ENCODE measurements at places on chromosomes 13 and 19. TPM values are rescaled to one million over a fixed set of nuclear protein-coding genes. Genes with fewer than 3 reads are reported as not detected.
A peak's percentile ranks its signal among the peaks of the same experiment; 100 is the strongest.

DNA sequence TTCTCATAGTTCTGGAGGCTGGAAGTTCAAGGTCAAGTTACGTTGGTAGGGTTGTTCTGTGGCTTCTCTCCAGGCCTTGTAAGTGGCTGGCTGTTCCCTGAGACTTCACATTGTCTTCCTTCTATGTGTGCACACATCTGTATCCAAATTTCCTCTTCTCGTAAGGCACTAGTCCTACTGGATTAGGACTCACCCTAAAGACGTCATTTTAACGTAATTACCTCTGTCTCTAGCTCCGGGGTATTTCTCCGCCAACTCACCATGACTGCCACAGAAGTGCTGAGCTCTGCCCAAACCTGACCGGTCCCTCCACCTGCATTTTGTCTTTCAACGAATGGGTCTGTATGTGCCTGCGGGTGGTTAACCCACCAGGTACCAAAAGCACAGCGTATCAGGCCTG is 8.7 kb upstream of the SYDE1 start:
- no peak for DNase-seq

- DNase-seq, result no peak
These were observed 17.9 kb downstream of the DOT1L start for GRCh38 chr19:2181633-2181997.

GRCh38 chr13:103759361-103759760 is 693.1 kb upstream of the SLC10A2 start:
- no peak for DNase-seq

GRCh38 chr19:6765738-6766356 is 1.4 kb downstream of the SH2D3A start:
- no peak for DNase-seq

DNA sequence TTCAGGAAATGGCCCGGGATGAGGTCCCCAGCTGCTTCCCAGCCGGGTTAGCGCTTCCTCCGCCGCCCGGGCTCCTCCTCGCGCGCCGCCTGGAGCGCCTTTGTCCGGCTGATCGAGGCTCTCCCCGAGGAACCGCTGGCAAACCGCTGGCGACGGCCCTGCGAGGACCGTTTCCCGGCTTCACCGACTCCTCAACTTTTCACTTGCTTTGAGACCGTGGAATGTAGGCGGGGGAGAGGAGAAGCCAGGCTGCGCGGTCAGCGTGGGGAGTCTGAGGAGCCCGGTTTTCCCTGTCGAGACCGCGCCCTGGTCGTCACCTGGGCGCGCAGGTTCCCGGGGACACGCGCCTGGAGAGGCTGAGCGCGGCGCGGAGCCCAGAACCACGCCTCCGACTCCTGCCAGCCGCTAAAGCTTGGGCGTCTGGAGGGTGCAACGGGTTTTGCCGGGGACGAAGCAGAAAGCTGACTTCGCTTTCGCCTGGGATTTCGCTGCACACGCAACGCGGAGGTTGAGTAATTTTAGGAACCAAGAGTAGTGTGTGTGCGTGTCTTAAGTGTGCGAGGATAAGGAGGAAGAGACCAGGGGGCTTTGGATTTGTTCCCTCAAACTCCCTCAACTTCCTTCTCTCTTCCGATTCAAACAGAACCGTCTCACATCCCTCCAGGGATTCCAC is 7.3 kb upstream of the DGKH start:
- DNase-seq, result peak; percentile 65

DNA sequence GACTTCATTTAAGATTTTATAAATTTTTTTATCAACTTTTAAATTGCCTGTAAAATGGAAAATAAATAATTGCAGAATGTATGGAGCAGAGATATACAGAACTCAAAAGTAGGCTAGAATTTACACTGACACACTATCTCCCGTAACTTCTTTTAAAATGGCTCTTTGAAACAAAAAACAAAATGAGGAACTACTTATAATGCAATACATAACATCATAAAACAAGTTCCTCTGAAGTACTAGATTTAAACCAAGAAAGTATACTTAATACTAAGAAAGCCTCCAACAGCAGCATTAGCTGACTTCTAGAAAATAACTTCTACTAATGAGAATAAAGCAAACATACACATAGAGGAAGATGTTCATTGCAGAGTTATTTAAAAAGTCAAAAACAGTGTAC is 17.0 kb downstream of the RBM26 start:
- no peak for DNase-seq

GRCh38 chr13:59408738-59409137 is 755.0 kb downstream of the DIAPH3 start:
- no peak for DNase-seq

DNA sequence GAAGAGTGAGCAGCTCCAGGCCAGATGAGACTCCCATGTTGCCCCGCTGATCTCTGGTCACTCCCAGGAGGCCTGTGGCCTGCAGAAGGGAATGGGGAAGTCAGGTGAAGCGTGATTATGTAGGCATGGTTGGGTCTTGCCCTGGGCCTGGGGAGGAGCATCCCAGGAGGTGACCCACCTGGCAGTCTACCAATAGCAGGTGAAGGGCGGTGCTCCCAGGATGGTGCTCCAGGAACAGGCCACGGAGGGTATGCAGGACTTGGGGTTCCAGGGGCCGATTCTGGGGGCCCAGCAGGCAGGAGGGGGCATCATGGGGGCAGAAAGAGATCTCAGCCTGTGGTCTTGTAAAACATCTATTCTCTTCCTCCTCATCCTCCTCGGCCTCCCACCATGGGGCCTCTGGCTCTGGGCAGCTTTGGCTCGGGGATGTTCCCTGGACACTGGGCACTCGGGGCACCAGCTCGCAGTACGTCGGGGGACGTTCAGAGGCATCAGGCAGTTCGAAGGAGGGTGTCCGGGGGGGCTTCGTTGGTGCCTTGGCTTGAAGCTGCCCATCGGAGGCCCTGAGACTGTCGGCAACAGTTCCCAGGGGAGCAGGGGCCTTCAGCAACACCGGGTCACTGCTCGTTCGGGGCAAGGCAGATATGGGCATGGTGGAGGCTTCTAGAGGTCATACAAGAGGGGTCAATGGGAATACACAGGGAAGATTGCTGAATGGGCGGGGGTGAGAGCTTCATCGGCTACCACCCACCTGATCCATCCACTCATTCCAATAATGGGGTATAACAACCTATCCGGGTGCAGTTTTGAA is 12.4 kb downstream of the SH2D3A start:
- no peak for DNase-seq

DNA sequence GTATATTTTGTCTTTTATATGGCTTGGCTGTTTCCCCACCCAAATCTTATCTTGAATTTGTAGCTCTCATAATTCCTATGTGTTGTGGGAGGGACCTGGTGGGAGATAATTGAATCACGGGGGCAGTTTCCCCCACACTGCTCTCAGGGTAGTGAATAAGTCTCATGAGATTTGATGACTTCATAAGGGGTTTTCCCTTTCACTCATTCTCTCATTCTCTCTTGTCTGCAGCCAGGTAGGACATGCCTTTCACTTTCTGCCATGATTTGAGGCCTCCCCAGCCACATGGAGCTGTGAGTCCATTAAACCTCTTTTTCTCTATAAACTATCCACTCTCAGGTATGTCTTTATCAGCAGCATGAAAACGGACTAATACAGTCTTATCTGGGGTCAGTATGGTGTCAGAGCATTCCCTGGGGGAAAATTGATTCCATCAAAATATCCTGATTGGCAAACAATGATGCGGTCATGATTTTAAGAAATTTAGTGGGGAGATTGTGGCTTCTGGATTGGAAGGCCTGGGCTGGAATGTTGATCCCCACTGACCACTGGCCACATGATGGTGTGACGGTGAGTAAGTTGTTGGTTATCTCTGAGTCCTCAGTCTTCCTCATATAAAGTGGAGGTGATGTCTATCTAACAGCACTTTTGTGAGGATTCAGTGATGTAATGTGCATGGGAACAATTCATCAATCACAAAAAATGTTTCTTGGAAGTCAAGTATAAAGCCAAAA is 27.5 kb upstream of the ANKRD10 start:
- no peak for DNase-seq

- no peak for DNase-seq
These were observed 918.8 kb downstream of the SLITRK1 start for GRCh38 chr13:82963226-82964099.

GRCh38 chr19:9128171-9128570 is 1.4 kb upstream of the OR7G3 start:
- no peak for DNase-seq

- no peak for DNase-seq
These were observed 4.9 kb downstream of the UBL3 start for GRCh38 chr13:29845440-29846056.

DNA sequence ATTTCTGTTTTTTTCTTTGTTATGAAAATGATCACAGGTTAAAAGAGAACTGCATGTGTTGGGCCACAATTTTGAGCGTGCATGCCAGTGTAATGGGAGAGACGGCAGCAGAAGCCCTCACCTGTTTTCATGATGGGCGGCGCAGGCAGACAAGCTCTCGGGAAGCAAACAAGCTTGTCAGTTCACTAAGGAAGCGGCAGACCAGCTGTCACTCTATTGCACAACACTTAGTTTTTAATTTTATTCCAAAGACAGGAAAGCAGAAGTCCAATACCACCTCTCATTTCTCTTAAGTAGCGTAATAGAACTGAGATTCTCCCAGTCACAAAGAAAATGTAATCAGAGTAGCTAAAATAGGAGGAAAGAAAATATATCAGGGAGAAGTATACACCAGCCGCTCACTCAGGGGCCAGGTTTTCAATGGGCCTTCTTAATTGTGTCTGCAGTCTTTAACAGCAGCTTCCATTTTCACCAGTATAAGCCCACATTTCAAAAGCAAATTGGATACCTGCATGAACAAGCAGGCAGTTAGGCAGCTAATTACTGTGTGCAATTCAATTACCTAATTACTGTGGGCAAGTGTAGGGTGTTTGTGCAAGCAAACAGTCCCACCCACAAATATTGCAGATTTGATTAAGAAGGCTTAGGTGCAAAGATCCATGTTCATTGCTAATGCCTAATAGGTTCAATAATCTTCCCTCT is 711.4 kb downstream of the DIAPH3 start:
- DNase-seq, result no peak

DNA sequence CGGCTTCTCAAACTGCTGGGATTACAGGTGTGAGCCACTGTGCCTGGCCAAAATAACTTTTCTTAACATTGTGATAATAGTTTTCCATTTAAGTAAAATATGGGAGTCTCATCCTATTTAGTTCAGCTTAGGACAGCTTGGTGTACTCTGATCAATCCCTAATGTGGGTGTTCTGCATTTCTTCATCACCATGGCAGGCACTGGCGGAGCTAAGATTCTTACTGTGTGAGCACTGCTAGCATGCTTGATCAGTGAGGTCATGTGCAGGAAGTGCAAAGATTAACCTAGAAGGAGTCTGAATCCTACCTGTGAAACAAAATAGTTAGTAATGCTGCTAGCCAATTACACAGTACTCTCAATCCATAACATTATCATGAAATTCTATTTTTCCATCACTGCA is 1684.2 kb upstream of the SLC10A2 start:
- DNase-seq, result no peak

DNA sequence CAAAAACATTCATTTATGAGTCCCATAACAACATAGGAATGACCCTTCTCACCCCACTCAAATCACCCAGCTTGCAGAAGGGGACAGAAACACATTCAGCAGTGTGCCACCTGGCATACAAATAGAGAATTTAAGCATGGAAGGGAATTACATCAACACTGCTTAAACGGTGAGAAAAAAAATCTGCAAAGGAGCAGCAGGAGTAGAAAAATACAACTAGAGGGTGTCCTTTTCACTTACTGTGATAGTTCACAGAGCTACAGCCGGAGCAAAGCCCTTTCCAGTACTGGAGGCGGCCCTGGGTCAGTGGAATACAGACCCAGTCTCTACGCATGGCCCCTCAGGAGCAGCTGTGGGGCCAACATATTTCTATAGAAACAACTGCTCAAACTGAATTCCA is 764.3 kb upstream of the ARGLU1 start:
- no peak for DNase-seq

DNA sequence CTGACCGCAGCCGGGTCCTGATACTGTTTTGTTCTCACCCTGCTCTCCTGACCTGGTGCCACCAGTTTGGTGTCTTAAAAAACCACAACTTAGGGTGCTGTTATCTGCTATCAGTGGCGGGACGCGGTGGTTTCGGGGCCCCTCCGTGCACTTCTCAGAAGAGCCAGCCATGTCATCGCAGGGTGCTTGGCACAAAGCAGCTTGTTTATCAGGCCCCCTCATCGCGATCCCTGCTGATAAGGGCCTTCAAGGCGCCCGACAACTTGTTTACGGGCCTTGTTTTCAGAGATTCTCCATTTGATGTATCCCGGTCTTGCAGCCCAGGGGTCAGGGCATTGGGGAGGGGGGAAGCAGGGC is 58.1 kb upstream of the KLF2 start:
- no peak for DNase-seq

DNA sequence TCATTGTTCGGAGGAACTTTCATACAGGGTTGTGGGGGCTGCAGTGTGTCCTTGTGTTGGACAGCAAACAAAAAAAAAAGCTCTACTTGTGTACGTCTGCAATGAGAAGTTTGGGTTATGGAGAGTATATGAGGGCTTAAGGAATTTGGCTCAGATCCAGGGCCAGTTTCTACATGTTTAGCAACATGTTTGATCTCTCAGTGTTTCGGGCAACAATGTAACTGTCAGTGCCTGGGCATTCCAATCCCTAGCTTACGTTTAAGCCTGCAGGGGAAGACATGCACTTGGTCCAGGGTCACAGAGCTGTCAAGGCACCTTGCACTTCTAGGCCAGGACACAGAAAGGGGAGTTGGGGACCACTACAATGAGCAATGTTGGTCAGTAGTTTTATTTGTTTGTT is 13.9 kb downstream of the ZNF543 start:
- no peak for DNase-seq

- DNase-seq, result no peak
These were observed 511.1 kb downstream of the IRS2 start for GRCh38 chr13:109275139-109275745.

DNA sequence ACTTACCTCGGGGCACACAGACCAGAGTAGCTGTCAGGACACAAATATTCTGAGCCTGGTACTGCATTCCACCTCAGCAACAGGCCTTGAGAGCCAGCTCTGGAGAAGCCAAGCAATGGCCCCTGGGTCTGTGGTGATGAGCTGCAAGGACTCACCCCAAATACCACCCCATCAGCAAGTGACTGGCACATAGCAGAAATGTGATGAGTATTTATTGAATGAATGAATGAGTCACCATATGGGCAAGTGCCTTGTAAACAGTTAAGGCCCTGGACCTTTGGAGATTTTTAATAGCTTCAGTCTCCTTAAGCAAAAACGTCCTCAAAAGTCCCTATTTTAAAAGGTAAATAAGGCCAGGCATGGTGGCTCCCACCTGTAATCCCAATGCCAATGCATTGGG is 18.2 kb downstream of the GSX1 start:
- no peak for DNase-seq

- no peak for DNase-seq
These were observed 34.5 kb downstream of the MYO9B start for GRCh38 chr19:17109962-17110598.

Gene ELSPBP1
- total RNA-seq, result not detected

Gene LYPD4
- total RNA-seq, result not detected

Gene INSL3
- total RNA-seq, result 2.5 TPM

Gene ERFL
- 0.55 TPM for total RNA-seq

Gene ZNF66
- total RNA-seq, result 16.1 TPM

Gene SIGLECL1
- not detected for total RNA-seq

Gene SULT2A1
- not detected for total RNA-seq

Gene CYSLTR2
- total RNA-seq, result 8.3 TPM

Gene KLC3
- 0.30 TPM for total RNA-seq
